GM19239 (cell line): ENCODE measurements at places on chromosomes 16 and 17.

DNA sequence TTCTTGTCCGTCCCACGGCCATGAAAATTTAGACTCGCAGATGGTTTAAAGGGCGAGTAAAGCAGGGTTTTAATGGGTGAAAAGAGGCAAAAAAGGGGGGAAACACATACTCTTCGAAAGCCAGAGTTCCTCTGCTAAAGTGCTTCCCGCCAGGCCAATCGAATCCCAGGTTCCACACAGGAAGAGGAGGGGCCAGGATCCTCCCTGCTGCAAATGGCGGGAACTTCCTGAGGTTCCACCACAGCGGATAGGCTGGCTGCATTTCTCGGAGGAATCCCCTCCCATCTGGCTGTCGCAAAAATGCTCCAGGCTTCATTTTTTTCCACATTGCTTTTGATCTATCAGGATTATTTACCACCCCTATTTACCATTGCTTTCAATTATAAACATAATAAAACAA is 670.1 kb upstream of the CA10 start:
- no peak for DNase-seq

- DNase-seq = no peak
Observed at GRCh38 chr16:85514598-85515318, 98.4 kb upstream of the GSE1 start.

DNA sequence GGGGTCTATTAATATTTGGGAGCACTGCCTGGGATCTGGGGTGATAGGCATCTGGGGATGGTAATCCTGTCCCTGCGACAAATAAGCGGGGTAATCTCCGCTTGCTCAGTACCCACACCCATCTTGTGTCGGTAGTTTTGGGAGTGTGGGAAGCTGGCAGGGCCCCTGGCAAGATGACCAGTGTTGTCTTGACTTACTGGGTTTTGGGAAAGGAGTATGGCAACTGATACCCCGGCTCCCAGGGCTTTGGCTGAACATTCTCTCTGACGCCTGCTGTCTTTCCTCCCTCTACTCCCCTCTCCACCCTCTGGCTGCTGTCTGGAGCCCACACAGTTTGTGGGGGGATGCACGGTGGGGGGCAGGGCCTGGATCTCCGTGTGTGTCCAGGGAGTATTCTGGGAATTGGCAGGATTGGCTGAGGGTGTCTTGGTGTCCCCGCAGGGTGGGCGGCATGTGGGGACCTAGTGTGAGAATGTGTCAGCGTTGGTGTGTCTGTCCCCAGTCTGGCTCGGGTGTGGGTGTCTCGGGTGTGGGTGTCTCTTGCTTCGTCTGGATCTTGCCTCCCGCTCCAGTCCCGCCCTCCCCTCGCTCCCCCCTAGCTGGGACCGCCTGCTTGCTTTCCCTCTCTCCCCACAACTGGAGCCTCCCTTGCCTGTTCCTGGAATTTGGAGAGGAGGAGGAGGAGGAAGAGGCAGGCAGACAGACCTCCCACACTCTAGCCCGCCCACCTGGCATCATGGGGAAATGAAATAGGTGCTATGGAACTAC is 12.0 kb downstream of the RARA start:
- no peak for DNase-seq

GRCh38 chr16:19417640-19418039 is at the start of gene TMC5:
TMC5 (plus strand) TSS chr16:19417883; CDS start chr16:19440039, 22,156 bp downstream.
- no peak for DNase-seq

DNA sequence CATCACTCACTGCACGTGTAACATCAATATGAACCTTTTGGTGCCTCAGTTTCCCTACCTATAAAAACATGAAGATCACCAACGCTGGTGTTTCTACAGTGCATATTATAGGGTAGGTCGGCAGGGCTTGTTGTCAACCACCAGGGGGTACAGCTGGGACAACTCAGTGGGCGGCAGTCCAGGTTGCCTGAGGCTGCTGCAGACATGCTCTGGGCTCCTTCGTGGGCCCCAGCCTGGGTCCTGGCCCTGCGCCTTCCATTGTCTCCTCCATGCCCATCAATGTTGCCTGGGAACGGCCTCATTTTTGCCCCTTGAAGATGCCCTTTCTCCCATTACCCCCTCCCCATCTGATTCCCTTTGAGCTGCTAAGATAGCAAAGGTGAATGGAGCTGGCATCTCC is 89.8 kb downstream of the GSG1L start:
- no peak for DNase-seq
